ENCODE measurements at places on chromosomes 6 and 20.
A peak's percentile ranks its signal among the peaks of the same experiment; 100 is the strongest.

DNA sequence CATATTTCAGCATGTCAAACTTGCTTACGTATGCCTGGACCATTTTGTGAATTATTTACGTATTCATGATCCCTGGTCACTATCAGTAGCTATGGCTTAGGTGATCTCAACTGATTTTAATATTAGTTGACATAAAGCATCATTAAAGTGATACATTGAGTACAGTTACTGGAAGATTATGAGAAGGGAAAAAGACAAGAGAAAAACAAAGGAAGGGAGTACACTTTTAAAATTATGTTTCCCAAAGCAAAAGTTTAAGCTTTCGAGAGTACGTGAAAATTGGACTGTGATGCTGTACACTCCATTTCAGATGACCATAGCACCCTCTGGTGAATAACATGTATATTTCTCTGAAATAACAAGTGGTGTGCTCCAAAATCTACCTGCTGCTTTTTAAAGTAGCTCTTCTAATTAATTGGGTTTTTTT lies 215.0 kb upstream of the HSF2 start:
- DNase-seq, result no peak

GRCh38 chr20:10510216-10510615 lies 75.1 kb downstream of the SLX4IP start:
- DNase-seq, result no peak

DNA sequence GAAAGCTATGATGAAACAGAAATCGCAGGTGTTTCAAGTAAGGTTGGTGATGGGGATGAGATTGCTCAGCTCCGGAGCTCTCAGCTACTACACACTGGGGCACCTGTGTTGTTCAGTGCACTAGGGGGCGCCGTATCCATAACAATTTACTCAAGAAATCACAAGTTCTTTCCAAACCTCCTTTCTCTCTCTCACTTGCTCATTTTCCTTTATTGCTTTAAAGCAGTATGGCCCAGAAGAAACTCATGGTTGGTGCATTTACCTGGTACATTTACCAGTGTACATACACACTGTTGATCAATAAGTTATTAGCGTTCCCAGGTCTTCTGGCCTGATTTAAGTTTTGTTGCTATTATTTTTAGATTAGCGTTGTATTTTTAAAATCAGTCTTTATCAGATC lies 235.2 kb upstream of the TAB2 start:
- DNase-seq, result no peak

DNA sequence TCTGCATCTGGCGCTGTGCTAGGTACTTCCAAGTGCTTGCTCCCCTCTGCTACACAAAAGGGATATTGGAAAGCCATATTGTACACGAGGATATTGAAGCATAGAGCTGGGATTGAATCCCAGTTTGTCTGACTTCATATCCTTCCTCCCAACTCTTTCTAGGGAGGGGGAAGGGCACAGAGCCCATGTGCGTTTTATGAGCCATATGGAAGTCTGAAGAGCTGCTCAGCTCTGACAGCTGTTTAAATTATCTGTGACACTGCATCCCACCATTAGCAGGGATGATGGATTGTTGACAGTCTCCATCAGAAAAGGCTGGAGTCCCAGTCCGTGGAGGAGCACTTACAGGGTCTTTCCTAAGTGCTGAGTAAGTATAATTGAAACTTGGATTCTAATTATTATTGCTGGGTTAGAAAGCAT lies 18.4 kb downstream of the TIAM2 start:
- no peak for DNase-seq

DNA sequence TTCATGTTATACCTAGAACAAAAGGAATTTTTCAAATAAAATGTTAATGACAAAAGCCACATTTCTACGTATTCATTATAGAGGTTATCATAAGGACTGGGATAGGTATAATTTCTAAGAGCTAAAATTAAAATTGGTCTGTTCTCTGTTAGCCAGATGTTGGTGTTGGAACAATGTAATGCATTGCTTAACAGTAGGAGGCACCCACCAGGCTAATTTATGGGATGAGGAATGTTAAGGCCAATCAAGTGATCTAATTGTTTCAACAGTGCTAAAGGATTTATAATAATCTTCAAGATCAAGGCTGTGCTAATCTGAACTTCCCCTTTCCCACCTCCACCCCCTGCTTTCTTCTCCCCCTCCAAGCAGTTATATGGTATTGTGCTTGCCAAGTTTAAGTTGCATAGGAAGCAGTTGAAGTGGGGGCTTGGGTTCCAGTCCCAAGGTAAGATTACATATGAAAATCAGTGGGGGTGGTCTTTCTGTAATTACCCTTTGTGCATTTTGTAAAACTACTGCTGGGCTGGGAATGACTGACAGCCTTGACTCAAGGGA lies 89.2 kb upstream of the BACH2 start:
- no peak for DNase-seq

DNA sequence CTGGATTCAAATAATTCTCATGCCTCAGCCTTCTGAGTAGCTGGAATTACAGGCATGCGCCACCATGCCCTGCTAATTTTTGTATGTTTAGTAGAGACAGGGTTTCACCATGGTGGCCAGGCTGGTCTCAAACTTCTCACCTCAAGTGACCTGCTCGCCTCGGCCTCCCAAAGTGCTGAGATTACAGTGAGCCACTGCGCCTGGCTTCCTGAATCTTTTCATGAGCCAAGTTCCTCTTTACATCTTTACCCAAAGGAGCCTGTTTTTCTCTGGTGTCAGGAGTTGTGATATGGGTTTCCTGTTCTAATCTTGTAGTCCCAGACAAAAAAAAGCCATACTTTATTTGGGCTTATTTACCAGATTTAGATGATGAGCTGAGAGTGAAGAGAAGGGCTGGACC lies 34.4 kb downstream of the PCNA start:
- DNase-seq, result no peak

- DNase-seq, result no peak
Measured at GRCh38 chr6:42834056-42834455, 45.4 kb upstream of the RPL7L1 start.

- no peak for DNase-seq
Measured at GRCh38 chr6:157790548-157791160, 32.4 kb upstream of the SNX9 start.

GRCh38 chr6:160005861-160006540 lies 37.1 kb downstream of the IGF2R start:
- DNase-seq, result no peak

DNA sequence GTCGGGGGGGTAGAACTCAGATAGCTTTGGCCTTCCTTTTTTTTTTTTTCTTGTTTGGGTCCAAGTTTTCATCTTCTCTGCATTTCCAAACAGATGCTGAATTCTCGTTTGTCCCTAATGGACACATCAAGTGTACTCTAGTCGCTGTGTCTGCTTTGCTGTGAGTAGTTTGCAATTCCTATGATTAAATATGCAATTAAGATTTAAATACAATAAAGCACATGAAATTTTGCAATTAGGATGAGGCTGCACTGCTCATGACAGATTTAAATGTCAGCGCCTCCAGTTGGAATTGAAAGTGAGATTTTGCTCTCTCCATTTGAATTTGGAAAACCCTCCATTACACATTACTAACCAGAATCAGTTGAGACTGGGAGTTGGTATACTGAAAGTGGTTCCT lies 70.4 kb downstream of the PFDN4 start:
- DNase-seq, result no peak

DNA sequence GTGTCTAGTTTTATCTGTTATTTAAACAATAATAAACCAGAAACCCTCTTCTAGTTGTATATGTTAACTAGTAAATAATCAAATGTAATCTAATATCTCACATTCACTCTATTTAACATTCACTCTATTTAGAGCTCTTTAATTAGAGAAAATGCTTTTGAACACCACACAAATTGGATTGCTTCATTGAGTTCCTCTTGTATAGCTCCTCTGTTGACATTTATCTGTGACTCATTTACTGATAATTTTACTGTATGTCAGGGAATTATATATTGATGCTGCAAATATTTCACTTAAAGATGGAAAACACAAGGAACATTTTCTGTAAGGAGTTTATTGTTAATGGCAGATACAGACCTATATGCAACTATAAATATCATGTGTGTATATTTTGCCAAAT lies 594.6 kb downstream of the COL12A1 start:
- no peak for DNase-seq

DNA sequence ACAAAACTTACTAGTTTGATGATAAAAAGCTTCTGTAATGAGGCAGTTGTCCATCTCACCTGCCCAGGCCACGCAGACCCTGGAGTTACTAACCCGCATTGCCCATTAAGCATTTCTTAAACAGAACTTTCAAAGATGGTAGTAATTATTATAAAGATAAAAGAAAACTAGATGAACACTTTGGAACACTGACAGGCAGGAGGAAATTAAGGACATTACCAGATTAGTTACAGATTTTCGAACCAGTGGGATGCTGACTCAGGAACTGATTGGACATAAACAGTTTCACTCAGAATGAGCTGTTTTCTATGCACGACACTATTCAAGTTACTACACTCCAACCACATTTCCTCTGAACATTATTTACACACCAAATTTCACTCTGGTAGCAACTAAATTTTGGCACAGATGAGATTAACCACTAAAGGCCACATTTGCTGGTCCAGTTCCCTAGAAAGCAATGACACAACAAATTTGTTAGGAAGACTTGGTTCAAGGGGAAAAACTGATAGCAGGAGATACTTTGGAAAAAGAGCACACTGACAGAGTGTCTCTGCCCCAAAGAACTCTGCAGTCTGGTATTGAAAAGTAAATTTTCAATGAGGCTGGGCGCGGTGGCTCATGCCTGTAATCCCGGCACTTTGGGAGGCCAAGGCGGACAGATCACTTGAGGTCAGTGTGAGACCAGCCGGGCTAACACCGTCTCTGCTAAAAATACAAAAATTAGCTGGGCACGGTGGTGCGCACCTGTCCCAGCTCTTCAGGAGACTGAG lies 3.0 kb downstream of the ROMO1 start:
- no peak for DNase-seq

DNA sequence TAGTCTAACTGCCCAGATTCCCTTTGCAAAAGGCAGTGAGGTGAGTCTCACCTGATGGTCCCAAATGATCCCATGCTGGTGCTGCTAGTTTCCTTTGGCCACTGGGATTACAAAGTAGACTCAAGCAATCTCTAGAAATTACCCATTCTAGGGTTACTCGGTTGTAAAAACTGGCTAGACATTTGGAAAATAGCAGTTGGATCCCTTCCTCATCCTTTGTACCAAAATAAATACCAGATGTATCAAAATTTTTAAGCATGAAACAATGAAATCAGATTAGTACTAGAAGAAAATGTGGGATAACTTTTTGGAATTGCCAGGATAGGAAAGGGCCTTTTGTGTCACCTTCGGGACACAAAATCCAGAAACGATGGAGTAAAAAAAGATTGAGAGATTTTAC lies 112.9 kb upstream of the TOP1 start:
- DNase-seq, result no peak

GRCh38 chr20:57198132-57199072 lies 68.0 kb downstream of the BMP7 start:
- no peak for DNase-seq

GRCh38 chr20:13029687-13030375 lies 21.1 kb downstream of the SPTLC3 start:
- peak; percentile 84 for DNase-seq

GRCh38 chr6:168420084-168420483 lies 20.9 kb upstream of the SMOC2 start:
- DNase-seq, result no peak
